Naive thymus-derived CD4-positive, alpha-beta T cell (primary cell): ENCODE measurements at places on chromosomes 4 and X. TPM values are rescaled to one million over a fixed set of nuclear protein-coding genes. Genes with fewer than 3 reads are reported as not detected.

- DNase-seq = no peak
These were observed 71.6 kb downstream of the GPC3 start for GRCh38 chrX:133913658-133914388.

DNA sequence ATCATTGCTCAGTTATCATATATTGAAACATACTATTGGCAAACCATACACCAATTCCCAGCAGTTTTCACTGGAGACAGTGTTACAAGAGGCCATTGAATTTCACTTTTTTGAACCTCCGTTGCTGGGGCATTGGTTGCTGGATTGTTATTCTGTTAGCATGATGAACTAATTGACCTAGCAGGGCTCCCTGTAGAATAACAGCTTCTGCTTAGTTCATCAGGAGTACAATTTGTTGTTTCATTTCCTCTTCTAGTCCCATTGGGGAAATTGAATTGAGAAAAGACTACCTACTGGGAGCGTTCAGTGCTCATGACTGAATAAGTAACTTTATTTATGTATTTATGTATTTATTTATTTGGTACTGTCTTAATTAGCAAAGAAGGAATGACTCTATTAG lies 151.6 kb downstream of the SLIT2 start:
- DNase-seq = no peak

Gene TLR6
- 4.1 and 4.6 TPM in 2 replicates for total RNA-seq

DNA sequence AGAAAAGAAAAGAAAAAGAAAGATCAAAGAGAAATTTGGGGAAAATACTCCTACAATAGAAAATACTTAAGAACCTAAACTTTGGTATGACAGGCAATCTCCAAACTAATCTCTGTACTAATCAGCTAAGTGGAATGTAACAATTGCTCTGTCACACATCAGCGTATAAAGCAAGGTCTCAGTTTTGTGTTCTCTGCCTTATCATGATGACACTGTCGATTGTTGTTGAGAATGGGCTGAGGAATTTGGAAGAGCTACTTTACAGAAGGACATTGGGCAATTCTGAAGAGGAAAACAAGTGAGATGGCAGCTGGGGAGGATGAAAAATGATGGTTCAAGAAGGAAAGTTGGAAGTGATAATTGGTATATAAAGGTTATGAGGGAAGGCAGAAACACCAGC lies 486.0 kb upstream of the HTR2C start:
- DNase-seq = no peak

- DNase-seq = peak; percentile 74
These were observed 7.2 kb upstream of the FAM9C start for GRCh38 chrX:13051529-13052172.

DNA sequence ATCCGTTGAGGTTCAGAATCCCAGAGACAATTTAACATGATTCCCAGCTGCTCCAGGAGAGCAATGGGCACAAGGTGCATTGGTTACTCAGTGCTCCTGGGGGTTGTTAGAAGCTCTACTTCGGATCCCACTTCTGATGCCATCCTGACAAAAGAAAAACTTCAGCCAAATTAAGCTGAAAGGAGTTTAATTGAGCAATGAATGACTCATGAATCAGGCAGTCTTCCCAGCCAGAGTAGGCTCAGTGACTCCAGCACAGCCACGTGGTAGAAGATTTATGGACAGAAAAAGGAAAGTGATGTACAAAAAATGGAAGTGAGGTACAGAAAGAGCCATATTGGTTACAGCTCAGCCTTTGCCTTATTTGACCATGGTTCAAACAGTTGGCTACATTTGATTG lies 95.7 kb downstream of the PWWP3B start:
- DNase-seq = no peak

Gene CLDN2
- not detected for total RNA-seq

Gene FAAH2
- total RNA-seq = 9.7 TPM

DNA sequence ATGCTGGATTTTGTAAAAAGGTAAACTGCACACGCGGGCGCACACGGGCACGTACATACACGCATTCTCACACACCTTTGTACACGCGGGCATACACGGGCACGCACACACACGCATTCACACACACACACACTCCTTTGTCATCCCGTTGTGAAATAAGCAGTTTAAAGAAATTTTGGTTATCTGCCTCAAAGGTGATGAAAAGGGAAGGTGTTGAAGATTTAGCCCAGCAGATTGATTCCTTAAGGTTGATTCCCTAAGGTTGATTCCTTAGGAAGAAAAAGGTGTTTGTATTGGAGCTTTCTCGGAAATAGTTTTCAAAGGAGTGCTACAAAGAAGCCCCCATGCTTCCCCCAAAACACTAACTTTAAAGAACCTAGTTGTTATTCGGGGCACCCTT lies 693 bp downstream of the ATP10D start:
- DNase-seq = no peak

Gene RHOXF2B
- total RNA-seq = not detected in 2 replicates

DNA sequence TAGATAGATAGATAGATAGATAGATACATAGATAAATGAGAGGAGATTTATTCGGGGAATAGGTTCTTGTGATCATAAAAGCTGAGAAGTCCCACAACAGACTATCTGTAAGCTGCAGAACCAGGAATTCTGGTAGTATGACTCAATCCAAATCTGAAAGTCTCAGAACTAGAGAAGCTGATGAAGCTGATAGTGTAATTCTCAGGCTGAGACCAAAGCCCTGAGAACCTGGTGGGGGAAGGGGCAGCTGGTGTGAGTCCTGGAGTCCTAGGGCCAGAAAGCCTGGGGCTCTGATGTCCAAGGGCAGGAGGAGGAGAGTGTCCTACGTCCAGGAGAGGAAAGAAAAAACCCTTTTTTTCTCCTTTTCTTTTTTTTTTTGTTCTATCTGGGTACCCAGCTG lies 8.0 kb upstream of the BANK1 start:
- no peak for DNase-seq

GRCh38 chrX:56762220-56762619 lies 33.2 kb downstream of the NBDY start:
- no peak for DNase-seq

DNA sequence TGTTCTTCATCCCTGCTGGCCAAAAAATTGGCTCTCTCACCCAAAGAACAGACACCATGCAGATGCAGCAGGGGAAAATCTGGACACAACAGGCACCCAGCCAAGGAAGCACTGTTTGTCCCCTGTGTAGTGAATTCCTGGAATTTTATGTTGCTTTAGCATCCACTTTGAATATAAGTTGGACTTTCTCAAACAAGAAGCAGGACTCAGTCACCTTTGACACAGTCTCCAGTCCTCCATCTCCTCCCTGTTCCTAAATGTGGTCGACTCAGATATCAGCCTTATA lies 11.8 kb downstream of the ZNF182 start:
- no peak for DNase-seq

Gene PYURF
- 53.9 and 57.7 TPM in 2 replicates for total RNA-seq

Gene IDUA
- total RNA-seq = 42.3 and 51.0 TPM in 2 replicates

DNA sequence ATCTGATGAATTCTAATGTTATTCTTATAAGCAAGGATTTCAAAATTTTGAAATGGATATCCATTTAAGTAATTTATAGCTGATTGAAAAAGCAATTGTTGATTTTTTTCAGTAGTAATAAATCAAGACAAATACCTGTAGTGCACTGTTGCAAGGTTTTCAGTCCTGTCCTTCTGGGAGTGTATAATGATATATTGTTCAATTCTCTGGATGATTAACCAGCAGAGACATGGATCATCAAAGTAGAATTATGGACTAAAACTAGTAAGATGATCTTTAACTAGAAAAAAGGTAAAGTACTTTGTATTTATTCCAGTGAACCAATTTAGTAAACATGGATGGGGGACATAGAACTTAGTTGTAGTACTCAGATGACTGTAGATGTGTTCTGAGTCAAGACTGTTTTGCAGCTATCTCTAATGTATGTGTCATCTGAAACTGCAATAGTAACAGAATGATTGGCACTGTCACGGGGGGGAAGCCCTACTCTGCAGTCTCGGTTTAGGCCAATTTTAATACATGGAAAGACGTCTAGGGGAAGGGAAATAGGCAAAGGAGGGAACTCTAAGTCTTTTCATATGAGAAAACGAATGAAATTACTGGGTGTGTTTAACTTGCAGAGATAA lies 121.9 kb downstream of the GLRA3 start:
- DNase-seq = no peak

Gene FAM47E
- 0.29 TPM for total RNA-seq

Gene ETDB
- not detected in 2 replicates for total RNA-seq

Gene PARM1
- not detected in 2 replicates for total RNA-seq

- DNase-seq = no peak
These were observed 72.5 kb downstream of the EVC2 start for GRCh38 chr4:5635826-5636195.

Gene ADRA2C
- not detected for total RNA-seq

DNA sequence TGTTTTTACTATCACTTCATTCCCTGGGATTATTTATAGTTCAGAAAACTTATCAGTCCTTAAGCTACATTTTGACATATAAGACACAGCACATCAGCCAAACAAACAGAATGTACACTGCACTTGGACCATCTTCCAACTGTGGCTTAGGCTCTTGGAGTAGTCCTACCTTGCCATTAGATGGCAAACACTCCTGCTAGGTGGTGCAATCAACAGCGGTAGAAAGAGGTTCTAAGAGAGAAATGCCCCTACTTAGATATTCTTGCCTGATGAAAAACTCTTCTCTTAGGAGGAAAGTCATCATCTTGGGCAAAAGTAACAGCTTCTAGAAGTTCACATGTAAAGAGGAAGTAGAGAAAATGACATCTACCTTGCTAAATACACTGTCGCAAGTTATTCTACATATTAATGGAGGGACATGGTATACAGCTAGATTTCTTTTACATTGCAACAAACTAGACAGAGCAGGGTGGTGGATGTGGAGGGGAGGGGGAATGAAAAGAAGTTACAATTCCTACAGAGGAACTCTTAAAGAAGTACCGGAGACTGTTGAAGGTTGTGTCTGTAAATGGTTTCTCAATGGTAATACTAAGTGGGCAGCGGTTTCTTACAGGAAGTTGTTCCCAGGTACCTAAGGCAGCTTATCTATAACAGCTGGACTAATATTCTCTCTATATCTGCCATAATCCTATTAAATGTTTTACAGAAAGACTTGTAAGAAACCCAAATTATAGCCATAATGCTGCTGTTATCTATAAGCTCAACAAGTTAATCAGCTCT lies 8.1 kb upstream of the STPG2 start:
- no peak for DNase-seq

Gene TREX2
- total RNA-seq = 3.8 TPM

Gene MAMLD1
- 0.46 TPM for total RNA-seq

- no peak for DNase-seq
These were observed 5.5 kb downstream of the DDX60L start for GRCh38 chr4:168474660-168475320.

Gene MAOB
- not detected in 2 replicates for total RNA-seq

GRCh38 chrX:101237041-101237440 lies 17.5 kb downstream of the DRP2 start:
- DNase-seq = no peak

- DNase-seq = no peak
These were observed 123.7 kb upstream of the MAP3K15 start for GRCh38 chrX:19639056-19639455.

GRCh38 chr4:83858131-83858530 lies 322.2 kb downstream of the GPAT3 start:
- DNase-seq = no peak

- no peak for DNase-seq
These were observed 473.8 kb downstream of the IL15 start for GRCh38 chr4:142110136-142110535.

GRCh38 chr4:47842985-47843384 lies 5.1 kb upstream of the CORIN start:
- DNase-seq = no peak

DNA sequence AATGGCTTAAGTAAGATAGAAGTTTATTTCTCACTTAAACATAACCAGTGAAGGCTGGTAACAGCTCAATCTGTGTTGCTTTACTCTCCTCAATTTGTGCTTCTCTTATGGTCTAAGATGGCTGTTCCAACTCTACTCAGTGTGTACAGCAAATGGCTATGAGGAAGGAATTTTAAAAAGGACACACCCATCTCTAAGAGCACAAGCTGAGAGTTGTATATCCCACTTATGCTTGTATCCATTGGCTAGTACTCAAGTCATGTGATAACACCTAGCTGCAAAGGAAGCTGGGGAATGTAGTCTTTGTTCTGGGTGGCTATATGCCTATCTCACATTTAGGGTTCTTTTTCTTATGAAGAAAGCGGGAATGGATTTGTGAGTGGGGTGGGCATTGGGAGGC lies 63.3 kb downstream of the GPAT3 start:
- no peak for DNase-seq

DNA sequence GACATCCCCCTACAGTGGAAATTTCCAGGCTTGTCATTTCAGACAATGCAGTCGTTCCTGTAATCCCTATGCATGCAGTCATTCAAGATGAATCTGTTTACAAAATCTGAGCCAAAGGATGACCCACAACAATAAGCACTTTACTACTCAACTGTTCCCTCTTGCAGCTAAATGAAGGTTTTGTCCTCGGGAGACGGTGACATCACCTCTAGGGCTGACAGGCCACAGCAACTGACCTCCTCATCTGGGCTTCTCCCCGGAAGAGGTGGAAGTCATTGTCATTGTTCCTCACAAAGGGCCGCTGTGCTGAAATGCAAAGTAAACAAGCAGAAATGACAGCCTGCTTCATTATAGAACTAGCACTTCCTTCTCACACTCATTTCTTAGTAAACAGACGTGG lies 29.2 kb downstream of the CLRN2 start:
- no peak for DNase-seq

Gene ADAM29
- total RNA-seq = not detected

GRCh38 chr4:4730249-4730648 lies 129.2 kb upstream of the MSX1 start:
- DNase-seq = no peak

DNA sequence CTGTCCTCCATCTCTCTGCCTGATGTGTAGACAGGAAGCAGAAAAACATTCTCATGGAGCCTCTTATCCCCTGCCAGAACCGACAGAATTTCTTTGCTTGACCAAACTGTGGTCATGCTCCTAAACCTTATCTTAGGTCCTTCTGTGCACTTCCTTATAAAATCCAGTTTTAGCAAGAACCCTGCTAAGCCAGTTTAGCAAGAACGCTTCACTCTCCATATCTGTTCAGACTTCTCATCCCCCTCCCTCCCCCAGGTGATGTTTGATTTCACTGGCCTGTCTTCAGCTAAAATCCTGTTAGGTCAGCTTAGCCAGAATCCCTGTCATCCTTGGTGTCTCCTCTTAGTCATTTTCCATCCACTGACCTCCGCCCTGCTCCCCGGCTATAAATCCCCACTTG lies 1130.9 kb upstream of the PRKX start:
- no peak for DNase-seq

- no peak for DNase-seq
These were observed 413.5 kb upstream of the INTU start for GRCh38 chr4:127219232-127219631.

Gene EGF
- total RNA-seq = not detected

DNA sequence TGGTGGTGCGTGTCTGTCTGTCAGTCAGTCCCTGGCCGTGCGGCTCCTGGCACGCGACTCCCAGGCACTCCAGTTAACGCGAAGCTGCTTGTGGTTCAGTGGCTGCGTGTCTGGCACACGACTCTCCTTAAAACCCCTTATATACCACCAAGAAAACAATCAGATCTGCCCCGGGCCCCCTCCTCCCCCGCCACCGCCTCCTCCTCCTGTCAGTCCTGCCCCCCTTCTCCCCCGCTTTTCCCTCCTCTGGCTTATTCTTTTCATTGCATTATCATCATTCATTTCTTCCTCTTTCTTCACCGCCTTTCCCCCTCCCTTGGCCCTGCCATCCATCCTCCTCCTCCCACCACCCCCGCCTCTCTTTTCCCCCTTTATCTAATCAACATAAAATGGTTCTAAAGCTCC lies at the start of gene NEUROG2:
Gene NEUROG2 (minus strand): TSS at position 115 of the 405 bp plus-strand sequence. CDS start 705 bp downstream, outside the sequence.
- no peak for DNase-seq

GRCh38 chr4:37641352-37641751 lies 44.8 kb downstream of the RELL1 start:
- DNase-seq = no peak

- DNase-seq = no peak
These were observed at the start of gene ARHGAP24 for GRCh38 chr4:85474818-85475630. Gene ARHGAP24 (plus strand): TSS chr4:85475150.

Gene BTK
- total RNA-seq = not detected in 2 replicates

Gene TEX13D
- total RNA-seq = not detected
